Left ventricle myocardium superior (tissue), 1 donor: ENCODE measurements at places on chromosomes 3 and 15. TPM values are rescaled to one million over a fixed set of nuclear protein-coding genes. Genes with fewer than 3 reads are reported as not detected.

- DNase-seq, result no peak
These were observed 77.3 kb downstream of the SMAD3 start for GRCh38 chr15:67142767-67143100.

DNA sequence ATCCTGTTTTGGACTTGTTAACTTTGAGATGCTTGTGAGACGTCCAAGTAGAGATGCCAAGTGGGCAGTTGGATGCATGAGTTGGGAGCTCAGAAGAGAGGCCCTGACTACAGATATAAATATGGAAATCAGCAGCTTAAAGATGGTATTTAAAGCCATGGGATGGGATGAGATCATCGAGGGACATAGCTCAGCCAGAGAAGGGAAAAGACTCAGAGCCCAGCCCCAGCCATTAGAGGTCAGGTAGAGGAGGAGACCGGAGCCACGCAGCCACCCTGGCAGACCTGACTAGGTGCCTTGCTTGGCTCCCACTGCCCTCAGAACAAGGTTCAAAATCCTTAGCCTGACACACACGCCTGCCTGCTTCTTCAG is 31.1 kb downstream of the ATP2B2 start:
- no peak for DNase-seq

Gene FBXL2
- total RNA-seq, result 2.1 TPM

DNA sequence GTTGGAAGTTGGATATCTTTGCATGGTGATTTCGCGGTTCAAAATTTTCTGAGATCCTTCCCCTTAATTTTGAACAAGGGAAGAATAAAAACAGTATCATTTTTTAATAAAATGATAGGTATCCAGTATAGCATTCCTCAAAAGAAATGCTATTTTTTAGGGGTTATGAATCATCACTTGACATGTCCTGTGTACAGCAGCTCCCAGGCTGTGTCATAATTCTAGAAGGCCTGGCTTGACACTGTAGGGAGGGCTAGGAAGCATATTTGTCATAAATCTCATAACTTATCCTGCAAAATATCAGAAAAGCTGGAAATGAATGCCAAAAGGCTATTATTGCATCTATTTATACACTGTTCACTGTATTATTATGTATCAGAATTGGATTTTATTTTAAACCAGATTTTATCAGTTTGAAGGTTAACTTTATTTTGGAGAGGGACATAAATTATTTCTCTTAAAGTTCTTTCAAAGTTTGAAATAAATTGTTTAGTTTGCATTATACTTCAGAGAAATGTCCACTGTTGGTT is 539.1 kb upstream of the ROBO2 start:
- no peak for DNase-seq

GRCh38 chr3:166422556-166422955 is 585.3 kb upstream of the BCHE start:
- no peak for DNase-seq

Gene GUCA1C
- total RNA-seq, result 1.8 TPM

Gene GRAMD2A
- not detected for total RNA-seq

DNA sequence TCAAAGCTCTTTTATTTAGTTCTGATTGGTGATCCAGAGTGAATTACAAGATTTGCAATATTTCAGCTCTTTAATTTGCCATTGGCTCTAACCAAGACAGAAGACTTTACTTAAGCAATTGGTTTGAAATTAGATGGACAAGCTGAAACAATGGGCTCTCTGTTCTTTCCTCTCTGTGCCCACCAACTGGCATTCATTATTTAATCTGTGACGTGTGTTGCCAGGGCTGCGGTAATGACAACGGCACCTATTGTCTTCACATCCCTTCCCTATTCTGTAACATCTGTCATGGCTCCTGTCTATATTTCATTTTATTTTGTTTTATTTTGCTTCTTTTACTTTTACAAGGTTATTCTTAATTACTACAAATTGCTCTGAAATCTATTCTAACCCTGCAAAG is 33.9 kb downstream of the PLD1 start:
- DNase-seq, result no peak

GRCh38 chr3:172692751-172693338 is 18.0 kb downstream of the NCEH1 start:
- no peak for DNase-seq

Gene TTLL13
- total RNA-seq, result 0.20 TPM

- DNase-seq, result no peak
These were observed 10.0 kb downstream of the RPL32 start for GRCh38 chr3:12831301-12831866.

Gene ACP3
- total RNA-seq, result 1.1 TPM

DNA sequence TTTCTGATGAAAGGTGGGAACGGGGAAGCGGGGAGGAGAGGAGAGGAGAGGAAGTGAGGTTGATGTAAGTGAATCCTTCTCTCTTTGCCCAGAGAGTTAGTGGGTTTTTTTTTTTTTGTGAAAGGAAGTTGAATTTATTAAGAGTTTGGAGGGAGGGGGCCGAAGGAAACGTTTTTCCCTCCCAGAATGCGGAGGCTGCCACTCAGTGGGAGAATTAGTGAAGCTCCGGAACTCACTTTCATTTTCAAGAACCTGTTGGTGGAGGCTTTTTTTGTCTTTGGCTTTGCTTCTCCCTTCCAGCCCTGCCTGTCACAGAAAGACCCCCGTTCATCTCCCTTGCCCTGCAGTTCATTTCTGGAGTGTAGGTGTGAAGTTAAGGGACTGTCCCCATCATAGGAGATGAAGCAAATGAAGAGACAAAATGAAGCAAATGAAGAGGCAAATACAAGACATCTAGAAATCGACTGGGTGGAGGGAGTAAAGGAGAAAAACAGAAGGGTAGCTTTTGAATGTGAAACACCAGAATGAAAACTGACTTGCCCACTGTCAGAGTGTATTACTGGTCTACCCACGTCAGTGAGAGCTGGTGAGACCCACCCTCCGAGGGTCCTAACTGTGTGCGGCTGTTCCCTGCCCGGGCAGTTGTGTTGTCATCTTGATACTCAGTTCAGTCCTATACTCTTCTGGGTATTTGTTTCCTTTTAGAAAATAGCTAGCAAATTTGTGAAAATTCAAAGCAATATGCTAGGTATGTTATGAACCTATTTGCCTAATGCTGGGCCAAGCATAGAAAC is 91.5 kb downstream of the ITPR1 start:
- DNase-seq, result no peak

Gene NXPE3
- 48.0 TPM for total RNA-seq

DNA sequence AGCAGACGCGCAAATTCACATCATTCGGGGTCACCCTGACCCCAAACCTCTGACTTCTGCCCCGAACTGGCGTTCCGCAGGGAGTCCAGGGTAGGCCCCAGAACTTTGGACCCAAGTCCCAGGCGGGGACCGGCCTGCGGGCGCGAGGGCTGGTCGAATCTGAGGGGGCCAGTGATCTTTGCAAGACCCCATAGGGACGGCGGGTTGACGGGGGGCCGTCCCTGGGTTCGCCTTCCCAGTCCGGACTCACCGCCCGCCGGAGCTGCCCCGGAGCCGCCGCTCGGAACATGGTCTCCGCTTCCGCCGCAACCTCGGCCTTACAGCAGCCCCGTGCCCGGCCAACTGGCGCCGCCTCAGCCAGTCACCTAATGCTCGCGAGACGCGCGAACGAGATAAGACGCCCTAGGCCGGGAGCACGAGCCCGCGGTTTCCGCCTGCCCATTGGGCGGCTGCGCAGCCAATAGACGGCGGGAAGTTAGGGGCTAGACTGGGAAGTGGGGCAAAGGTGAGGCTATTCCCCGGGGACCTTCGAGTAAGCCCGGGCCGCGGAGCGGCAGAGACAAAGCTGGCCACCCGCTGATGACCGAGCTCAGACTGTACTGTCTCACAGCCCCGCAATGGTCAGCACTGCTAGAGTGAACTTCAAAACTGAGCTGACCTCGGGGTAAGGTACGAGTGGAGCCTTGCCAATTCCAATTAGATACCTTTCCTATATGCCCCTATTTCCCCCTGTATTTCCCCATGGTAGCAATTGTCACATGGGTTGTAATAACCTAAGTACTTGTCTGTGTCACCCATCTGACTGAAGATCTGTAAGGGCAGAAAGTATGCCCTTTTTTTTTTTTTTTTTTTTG is at the start of gene ETFA:
TSS of gene ETFA (minus strand) at position 370 of the 854 bp plus-strand sequence. CDS start at position 289, 81 bp downstream.
- peak; percentile 99 for DNase-seq

Gene MESP2
- 0.20 TPM for total RNA-seq

Gene CADM2
- 2.5 TPM for total RNA-seq

DNA sequence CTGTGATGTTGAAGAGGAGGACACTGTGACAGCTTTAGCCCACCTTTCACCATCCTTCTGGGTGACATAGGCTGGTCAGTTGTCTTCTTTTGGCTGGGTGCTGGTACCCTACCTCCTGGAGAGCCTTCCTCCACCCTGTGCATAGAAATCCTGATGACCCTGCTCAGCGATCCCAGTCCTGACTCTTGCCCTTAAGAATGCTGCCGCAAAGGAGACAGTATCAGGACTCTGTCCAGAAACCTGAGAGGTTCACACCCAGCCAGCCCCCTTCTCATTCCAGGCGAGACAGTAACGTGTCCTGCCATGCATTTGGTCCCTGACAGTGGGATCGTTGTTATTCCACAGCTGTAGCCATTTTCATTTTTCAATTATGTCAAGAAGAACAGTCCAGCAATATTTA is 312.8 kb upstream of the CHRM5 start:
- no peak for DNase-seq

- no peak for DNase-seq
These were observed 23.2 kb upstream of the SNRPA1 start for GRCh38 chr15:101318147-101318819.

DNA sequence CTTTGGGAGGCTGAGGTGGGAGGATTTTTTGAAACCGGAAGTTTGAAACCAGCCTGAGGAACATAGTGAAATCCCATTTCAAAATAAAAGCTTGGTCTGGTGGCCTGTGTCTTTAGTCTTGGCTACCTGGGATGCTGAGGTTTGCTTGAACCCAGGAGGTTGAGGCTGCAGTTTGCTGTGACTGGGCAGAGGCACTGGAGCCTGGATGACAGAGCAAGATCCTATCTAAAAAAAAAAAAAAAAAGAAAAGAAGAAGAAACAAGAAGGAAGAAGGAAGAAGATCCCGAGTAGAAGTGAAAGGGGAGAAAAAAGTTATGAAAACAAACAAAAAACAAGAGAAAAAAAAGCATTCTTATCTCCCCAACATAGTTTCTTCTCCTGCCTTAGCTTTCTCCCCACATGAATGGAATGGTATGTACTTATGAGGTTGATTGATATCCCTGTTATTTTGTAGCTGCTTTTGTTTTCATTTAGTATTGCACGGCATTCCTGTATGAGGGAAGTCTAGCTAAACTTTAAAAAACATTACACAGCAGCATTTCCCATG is 42.4 kb downstream of the TMEM40 start:
- DNase-seq, result no peak

Gene KLHL40
- 0.12 TPM for total RNA-seq

DNA sequence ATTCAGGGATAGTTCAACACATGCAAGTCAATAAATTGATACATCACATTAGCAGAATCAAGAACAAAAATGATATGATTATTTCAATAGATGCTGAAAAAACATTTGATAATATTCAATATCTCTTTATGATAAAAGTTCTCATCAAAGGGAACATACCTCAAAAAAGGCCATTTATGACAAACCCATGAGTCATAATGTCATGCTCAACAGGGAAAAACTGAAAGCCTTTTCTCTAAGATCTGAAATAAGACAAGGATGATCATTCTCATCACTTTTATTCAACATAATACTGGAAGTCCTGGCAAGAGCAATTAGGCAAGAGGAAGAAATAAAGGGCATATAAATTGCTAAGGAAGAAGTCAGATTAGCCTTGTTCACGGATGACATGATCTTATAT is 54.1 kb upstream of the TMEM158 start:
- DNase-seq, result no peak

Gene STAC
- total RNA-seq, result 0.69 TPM

GRCh38 chr3:10426346-10427220 is 78.8 kb downstream of the ATP2B2 start:
- no peak for DNase-seq

- DNase-seq, result no peak
These were observed 122.8 kb downstream of the GMNC start for GRCh38 chr3:190739641-190740185.

Gene KBTBD8
- total RNA-seq, result 5.8 TPM

GRCh38 chr15:40282147-40282868 is 556 bp downstream of the ANKRD63 start:
- DNase-seq, result peak; percentile 71

DNA sequence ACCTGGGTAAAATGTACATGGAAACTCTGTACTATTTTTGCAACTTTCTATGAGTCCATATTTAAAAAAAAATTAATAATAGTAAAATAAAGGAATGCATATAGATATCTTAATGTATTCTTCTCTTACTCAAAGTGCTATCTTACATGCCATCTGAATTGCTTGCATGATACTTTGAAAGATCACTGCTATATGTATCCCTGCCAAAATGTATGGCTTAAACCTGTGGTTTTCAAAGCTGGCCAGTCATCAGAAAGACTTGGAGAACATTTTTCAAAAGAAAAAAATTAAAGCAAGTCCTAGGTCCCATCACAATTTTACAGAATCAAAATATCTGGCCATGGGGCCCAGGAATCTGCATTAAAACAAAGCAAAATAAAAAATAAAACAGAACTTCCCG is 262.1 kb downstream of the LPP start:
- DNase-seq, result no peak

- no peak for DNase-seq
These were observed 55.2 kb downstream of the MGLL start for GRCh38 chr3:127767126-127767525.

Gene HTR3C
- total RNA-seq, result not detected

DNA sequence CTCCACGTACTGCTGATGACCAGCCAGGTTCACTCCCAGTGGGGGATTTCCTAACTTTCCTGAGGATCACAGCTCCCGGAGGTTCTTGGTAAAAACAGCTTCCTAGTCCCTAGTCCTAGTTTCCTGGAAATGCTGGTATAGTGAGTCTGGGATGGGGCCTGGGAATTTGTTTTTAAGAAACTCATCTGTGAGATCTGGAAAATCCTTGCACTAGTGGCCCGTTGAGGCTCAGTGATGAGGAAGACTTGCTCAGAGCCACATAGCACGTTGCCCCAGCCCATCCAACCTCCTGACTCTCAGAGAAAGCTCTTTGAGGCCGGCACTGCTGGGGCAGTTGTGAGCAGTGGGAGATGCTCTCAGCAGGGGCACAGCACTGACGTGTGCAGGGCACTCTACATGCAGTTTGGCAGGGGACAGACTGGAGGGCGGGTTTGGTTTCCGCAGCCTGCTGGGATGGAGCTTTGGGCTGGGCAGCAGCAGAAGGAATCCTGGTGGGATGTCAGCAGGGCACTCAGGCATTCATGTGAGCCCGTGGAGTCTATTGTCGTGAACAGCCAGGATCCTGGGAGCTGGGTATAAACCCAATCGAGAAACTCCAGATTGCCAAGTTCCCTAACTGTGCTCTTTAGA is 31.6 kb downstream of the SAXO2 start:
- DNase-seq, result no peak
